8988T (cell line): ENCODE measurements at places on chromosomes 12 and 14.

DNA sequence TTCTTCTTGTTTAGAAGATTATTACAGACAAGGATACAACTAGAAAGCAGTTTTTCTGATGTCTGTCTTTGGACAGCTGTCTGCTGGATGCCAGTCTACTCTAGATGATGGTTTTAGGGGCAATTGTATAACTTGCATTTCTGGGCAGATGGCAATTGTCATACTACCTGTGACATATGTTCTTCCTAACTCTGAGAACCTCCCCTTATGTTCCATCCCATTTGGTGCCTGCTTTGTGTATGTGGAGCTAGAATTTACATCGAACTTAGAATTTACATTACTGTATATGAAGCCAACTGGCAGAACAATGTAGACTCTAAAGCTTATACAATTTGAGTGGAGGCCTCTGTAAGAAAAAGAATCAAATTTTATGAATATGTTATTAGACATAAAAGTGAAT is 430.2 kb upstream of the SEL1L start:
- no peak for DNase-seq

- no peak for DNase-seq
These were observed 30.4 kb upstream of the PKP2 start for GRCh38 chr12:32926963-32927362.

GRCh38 chr14:54440476-54440872 is 700 bp downstream of the CNIH1 start:
- DNase-seq, result no peak

GRCh38 chr12:53700567-53700966 is 24.7 kb upstream of the ATP5MC2 start:
- DNase-seq, result no peak

GRCh38 chr12:72075401-72075800 is 136.8 kb downstream of the TPH2 start:
- DNase-seq, result no peak

DNA sequence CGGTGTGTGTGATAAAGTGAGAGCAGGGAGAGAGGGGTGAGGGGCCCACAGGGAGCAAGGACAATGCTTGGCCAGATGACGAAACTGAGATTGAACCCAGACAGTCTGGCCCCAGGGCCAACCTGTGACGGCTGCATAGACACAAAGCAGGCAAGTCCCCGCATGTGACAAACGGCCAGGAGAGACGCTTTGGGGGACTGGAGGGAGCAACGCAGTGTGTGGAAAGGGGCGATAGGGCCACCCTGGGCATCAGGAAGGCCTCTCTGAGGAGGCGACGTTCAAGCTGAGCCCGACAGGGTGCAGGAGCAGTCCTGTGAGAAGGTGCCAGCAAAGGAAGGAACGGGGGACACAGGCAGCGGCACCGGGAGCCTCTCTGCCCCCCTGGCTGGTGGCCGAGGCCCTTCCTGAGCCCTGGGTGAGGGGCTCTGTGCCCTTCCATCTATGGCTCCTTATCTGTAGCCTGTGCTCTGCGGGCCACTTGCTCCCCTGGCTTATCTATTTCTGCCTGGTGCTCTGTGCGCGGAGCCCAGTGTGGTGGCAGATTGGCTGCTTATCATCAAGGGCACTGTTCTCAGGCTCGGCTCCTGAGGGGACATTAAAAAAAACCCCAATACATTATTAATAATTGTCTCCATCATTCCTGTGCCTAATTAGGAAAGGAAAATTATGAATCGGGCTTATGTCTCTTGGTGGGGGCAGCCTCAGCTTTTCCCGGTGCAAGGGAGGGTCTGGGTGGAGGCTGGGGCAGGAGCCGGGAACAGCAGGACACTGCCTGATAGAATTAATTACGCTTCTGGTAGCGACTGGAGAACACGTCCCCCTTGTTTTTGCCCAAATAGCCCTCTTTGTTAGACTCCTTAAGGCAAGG is 39.8 kb downstream of the PRIMA1 start:
- no peak for DNase-seq

DNA sequence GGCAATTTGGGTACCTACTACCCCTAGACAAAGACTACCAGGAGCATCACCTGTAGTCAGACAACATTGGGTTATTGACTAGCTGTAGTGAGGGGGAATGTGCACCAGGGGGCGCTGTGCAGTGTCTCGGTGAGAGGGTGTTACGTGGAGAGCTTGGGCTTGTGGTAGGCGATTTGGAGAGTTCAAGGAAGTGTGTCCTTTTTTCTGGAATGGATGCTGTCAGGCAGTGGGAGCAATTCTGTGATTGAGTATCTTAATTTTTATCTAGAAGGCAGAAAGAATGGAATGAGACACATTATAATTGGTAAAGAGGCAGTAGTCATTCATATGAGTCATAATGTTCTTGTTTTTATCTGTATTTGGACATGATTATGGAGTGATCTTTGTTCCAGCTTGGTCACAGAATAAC is 187.7 kb downstream of the GALC start:
- peak; percentile 10 for DNase-seq

GRCh38 chr12:20283482-20283881 is 84.9 kb upstream of the PDE3A start:
- no peak for DNase-seq

- DNase-seq, result no peak
These were observed 48.9 kb upstream of the POC1B start for GRCh38 chr12:89574736-89575208.

DNA sequence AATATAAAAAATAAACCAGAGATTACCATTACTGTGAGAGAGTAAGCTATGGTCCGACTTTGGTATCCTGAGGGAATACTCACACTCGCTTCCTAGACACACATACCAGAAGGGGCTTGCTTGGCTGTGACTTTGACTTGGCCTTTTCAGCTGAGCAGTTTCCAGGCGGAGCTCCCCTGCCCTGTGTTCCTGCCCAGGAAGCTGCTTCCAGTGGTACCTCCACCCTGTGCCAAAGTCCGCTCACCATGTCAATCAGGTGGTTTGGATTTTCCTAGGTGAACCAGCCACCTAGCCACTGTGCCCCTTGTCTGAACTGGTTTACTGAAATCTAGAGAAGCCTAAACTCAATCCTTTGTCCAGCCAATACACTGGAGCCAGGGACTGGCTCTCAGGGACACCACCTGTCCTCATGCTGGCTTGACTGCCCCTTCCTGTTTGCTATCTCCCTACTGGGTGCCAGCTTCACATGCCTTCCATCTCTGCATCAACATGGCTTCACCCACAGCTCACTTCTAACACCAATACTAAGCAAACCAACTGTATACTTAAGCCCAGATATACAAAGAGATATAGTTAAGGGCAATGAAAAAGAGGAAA is 28.6 kb downstream of the MAX start:
- DNase-seq, result no peak

DNA sequence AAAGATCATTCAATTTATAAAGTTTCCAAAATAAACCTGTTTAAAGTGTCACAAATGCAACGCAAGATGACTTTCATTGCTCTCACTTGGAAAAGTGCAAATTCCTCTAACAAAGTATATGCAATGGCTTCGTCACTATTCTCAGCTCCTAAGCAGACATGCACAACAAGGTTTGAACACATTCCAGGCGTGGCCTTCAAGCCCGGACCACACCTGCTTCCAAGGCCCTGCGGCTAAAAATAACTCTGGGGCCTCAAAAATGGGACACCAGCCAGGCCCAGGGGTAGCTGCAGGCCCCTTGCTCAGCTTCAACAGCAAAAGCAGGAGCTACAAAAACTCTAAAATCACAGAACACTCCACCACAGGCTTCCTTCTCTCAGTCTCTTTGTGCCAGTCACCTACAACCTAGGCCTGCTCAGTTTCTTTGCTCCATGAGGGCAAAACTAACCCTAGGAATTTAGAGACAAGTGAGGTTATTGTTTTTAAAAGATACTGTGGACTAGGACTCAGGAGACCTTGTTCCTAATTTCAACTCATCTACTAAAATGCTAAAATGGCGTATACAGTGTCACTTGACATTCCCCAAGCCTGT is 29.3 kb downstream of the DUSP16 start:
- DNase-seq, result no peak

- DNase-seq, result no peak
These were observed 266.6 kb downstream of the KIF21A start for GRCh38 chr12:39176356-39176755.

- no peak for DNase-seq
These were observed 270.3 kb downstream of the CCDC91 start for GRCh38 chr12:28460420-28461130.

- DNase-seq, result no peak
These were observed 27.1 kb upstream of the PRMT8 start for GRCh38 chr12:3463921-3464320.

DNA sequence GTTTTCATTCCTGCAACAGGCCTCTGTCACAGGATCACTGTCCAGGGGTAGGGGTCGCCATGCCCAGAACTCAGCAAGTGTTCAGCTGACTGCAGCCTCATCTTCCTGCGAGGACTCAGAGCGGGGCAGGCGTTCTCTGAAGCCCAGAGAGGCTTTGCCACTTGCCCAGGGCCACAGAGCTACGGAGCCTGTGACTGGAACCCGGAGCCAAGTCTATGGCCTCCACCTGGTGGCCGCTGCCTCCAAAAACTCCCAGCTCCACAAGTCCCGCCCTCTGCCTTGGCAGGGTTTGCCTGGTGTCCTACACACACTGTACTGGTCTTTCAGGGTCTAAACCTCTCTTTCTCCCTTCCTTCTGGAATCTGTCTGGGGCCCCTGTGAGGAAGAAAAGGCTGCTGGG is 8.7 kb upstream of the PPP1R13B start:
- no peak for DNase-seq

DNA sequence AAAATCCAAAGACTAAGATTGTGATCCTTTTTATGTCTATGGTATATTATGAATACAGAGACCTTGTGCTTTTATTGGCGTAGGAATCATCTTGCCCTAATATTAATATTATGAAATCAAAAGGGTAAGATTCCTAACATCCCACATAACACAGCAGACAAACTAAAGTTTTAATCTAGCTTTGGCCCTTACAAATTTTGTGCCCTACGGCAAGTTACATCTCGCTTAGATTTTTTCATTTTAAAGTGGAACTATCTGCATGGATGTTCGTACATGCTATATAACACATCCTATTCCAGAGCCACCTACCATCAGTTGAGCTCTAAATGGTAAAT is 217 bp upstream of the SMIM10L1 start:
- DNase-seq, result no peak

- no peak for DNase-seq
These were observed 78.0 kb downstream of the NOC4L start for GRCh38 chr12:132222096-132222807.

DNA sequence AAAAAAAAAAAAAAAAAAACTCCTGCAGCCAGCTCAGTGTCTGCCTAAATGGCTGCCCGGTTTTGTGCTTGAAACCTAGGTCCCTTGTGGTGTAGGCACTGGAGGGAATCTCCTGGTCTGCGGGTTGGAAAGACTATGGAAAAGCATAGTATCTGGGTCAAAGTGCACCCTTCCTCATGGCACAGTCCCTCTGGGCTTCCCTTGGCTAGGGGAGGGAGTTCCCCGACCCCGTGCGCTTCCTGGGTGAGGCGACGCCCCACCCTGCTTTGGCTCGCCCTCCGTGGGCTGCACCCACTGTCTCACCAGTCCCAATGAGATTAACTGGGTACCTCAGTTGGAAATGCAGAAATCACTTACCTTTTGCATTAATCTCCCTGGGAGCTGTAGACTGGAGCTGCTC is 14.3 kb downstream of the PTCSC3 start:
- no peak for DNase-seq

DNA sequence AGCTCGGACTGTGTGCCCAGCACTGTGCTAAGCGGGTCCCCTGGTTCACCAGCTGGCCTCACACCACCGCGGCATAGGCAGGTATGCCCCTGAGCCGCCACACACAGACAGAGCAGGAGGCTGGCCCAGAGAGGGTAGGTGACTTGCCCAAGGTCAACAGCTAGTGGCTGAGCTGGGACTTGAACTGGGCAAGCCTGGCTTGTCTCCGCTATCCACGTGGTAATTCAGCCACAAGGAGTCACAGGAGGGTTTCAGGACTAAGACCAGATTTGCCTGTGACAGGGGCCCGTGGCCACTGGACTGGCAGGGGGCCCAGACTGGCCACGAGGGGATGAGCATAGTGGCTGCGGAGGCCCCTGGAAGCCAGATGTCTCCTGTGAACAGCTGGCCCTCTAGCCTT is 47.7 kb downstream of the NCOR2 start:
- no peak for DNase-seq

GRCh38 chr14:48247977-48248376 is 572.6 kb upstream of the MDGA2 start:
- DNase-seq, result no peak

GRCh38 chr12:115370207-115370606 is 686.2 kb upstream of the TBX3 start:
- no peak for DNase-seq

DNA sequence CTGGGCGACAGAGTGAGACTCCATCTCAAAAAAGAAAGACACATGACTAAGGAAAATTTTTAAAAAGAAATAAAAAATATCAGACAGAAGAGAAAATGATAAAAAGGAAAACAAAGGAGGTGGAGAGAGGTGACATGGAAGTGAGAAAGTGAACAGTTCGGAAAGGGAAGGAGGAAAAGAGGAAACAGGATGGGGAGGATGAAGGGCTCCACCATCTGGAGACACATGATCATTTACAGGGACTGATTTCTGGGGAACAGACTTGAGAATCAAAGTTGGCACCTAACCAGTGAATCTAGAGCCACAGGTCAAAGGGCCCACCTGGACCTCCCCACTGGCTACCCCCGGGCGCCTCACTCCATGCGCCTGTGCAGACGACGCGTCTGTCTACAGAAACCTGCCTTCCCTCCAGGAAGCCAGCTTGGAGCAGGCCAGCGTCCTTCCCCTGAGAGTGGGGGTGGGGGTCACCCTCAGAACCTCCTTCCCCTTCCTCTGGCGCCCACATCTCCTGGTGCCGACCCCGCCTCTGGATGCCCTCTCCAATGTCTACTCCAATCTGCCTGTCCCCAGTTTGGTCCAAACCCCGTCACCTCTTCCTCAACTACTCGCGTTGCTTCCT is 60.5 kb downstream of the AMN start:
- DNase-seq, result no peak

DNA sequence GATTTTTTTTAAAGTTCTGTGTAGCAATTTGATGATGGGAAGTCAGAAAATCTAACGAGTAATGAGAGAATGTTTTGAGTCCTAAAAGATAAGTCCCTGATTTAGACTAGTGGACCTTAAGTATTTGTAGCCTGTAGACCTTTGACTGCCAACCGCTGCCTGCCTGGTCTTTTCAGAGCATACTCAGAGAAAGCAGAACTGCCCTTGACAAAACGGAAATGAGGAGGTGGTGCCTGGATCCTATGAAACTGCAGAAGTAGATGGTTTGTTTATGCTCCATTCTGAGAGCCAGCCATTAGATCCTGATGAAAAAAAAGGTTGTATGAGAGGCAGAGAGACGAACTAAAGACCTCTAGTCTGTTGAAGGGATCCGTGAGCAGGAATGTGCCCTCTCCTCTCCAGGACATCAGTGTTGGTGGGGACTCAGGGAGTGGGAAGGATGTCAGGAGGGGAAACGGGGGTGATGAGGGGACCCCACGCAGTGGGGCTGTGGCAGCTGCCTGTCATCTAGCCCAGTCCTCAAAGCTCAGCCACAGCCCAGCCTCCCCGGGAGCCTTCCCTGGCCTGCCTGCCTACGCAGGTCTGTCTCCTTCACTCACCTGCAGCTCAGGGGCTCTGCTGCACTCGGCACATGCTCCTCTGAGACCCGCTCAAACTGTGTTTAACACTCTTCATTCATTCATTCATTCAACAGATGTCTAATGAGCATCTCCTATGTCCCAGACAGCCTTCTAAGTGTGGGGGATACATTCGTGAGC is 447.5 kb downstream of the AACS start:
- DNase-seq, result no peak
